Upper lobe of right lung (tissue), 1 donor: ENCODE measurements at places on chromosomes 1 and 21. TPM values are rescaled to one million over a fixed set of nuclear protein-coding genes. Genes with fewer than 3 reads are reported as not detected.

KRTAP13-2 gene
- not detected for total RNA-seq

DNA sequence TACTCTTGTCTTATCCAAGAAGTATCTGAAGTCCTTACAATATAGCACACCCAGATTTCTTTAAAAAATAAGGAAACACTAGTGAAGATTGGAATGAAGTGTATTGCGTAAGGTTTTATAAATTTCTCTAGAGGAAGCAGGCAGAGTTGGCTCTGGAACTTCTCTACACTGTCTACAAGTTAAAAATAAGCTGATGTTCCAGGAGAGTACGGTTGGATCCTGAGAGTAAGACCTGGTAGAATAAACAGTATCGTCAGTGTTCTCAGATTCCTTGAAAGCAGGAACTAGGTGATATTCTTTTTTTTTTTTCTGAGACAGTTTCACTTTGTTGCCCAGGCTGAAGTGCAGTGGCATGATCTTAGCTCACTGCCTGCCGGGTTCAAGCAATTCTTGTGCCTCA, 107.9 kb downstream of the USP25 start:
- H3K4me3 ChIP-seq, result no peak overlapping the region
- DNase-seq, result no peak
- H3K36me3 ChIP-seq, result peaks cover 36% of the 10 kb centered on the region
- no peaks in the 10 kb centered on the region for H3K27me3 ChIP-seq
- no peak overlapping the region for H3K27ac ChIP-seq

SPATA6 gene
- total RNA-seq, result 19.5 TPM

CFAP107 gene
- total RNA-seq, result not detected

PPIAL4G gene
- 0.20 TPM for total RNA-seq

TMEM269 gene
- not detected for total RNA-seq

GRCh38 chr1:31429583-31429982, 16.6 kb downstream of the SERINC2 start:
- no peak overlapping the region for H3K27ac ChIP-seq
- H3K4me1 ChIP-seq, result no peaks in the 10 kb centered on the region
- H3K4me3 ChIP-seq, result no peak overlapping the region
- DNase-seq, result peak; percentile 35
- H3K36me3 ChIP-seq, result no peaks in the 10 kb centered on the region

DNA sequence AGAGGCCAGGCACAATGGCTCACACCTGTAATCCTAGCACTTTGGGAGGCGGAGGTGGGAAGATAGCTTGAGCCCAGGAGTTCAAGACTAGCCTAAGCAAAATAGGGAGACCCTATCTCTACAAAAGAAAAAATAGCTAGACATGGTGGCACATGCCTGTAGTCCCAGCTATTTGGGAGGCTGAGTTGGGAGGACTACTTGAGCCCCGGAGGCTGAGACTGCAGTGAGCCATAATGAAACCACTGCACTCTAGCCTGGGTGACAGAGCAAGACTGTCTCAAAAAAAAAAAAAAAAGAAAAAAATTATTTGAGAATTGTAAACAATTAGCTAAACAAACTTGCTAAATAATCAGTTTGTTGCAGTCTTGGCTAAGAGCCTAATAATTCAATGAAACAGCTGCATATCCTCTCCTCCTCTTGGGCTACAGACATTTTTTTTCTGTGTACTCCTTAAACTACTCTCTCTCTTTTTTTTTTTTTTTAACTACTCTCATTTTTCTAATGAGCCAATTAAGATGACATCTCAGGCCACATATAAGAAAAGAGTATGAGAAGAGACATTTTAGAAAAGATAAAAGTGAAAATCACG, 10.5 kb upstream of the DNAJB4 start:
- no peaks in the 10 kb centered on the region for H3K27me3 ChIP-seq
- H3K4me3 ChIP-seq, result no peak overlapping the region
- peaks cover 7% of the 10 kb centered on the region for H3K36me3 ChIP-seq
- H3K27ac ChIP-seq, result no peak overlapping the region

DNA sequence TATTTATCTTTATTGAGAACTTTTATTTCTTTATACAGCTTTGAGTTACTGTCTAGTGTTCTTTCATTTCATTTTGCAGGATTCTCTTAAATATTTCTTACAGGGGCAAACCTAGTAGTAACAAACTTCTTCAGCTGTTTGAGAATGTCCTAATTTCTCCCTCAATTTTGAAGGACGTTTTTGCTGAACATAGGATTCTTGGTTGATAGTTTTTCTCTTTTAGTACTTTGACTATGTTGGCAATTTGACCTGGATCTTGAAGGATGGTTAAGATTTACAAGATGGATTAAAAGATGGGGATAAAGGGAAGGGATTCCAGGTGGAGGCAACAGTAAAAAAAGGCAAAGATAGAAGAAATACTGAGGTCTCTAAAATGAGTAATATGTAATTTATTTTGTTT, 38.9 kb downstream of the XPR1 start:
- no peak overlapping the region for H3K4me3 ChIP-seq
- DNase-seq, result no peak
- no peaks in the 10 kb centered on the region for H3K27me3 ChIP-seq
- H3K36me3 ChIP-seq, result no peaks in the 10 kb centered on the region
- no peak overlapping the region for H3K27ac ChIP-seq
- H3K4me1 ChIP-seq, result no peaks in the 10 kb centered on the region

- no peaks in the 10 kb centered on the region for H3K4me1 ChIP-seq
- no peak overlapping the region for H3K4me3 ChIP-seq
- DNase-seq, result no peak
- no peaks in the 10 kb centered on the region for H3K27me3 ChIP-seq
- H3K27ac ChIP-seq, result no peak overlapping the region
Observed at GRCh38 chr1:49351768-49352167, 575.1 kb upstream of the BEND5 start.

GRCh38 chr1:159000070-159000409, 9.7 kb upstream of the IFI16 start:
- H3K27me3 ChIP-seq, result no peaks in the 10 kb centered on the region
- no peak for DNase-seq
- H3K36me3 ChIP-seq, result no peaks in the 10 kb centered on the region

OR2M7 gene
- not detected for total RNA-seq

SPRR3 gene
- not detected for total RNA-seq

GRCh38 chr1:56627636-56628039, 17.5 kb upstream of the PRKAA2 start:
- DNase-seq, result no peak
- no peaks in the 10 kb centered on the region for H3K27me3 ChIP-seq
- H3K27ac ChIP-seq, result no peak overlapping the region
- H3K36me3 ChIP-seq, result no peaks in the 10 kb centered on the region
- no peak overlapping the region for H3K4me3 ChIP-seq
- H3K4me1 ChIP-seq, result no peaks in the 10 kb centered on the region

GRCh38 chr1:42173155-42173933, 8.8 kb upstream of the GUCA2A start:
- H3K4me3 ChIP-seq, result no peak overlapping the region
- no peaks in the 10 kb centered on the region for H3K36me3 ChIP-seq
- H3K27ac ChIP-seq, result peak overlapping the region; percentile 3
- no peaks in the 10 kb centered on the region for H3K27me3 ChIP-seq

C1orf141 gene
- not detected for total RNA-seq

DNA sequence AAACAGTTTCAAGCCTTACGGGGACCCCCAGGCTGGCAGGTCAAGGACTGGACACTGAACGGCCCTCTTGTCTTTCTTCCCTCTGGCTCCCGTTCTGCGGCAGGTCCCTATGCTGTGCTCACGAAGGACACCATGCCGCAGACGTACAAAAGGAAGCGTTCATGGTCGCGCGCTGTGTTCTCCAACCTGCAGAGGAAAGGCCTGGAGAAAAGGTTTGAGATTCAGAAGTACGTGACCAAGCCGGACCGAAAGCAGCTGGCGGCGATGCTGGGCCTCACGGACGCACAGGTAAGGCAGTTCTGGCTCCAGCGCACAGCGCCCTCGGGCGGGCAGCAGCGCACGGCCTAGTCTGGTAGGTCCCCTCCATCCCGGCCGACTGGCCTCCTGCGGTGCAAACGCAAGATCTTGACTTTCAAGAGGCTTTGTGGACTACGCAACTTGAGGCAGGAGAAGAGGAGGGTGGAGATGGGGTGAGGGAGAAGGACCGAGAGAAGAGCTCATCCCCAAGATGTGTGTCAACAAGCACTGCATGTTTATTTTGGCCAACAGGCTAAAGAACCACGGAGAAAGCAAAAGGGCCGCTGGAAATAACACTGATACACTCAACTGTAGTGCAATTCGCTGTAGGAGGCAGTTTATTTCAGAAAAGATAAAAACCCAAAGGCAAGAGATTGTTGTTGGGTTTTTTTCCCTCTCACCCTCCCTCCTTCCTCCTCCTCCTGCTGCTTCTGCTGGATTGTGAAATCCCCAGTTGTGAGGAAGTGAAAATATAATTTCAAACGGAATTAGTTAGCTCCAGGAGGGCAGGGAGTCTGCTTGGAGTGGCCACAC, 3.0 kb downstream of the HLX start:
- peak overlapping the region; percentile 70 for H3K4me3 ChIP-seq
- H3K27ac ChIP-seq, result peak overlapping the region; percentile 63
- DNase-seq, result no peak
- peaks cover 21% of the 10 kb centered on the region for H3K4me1 ChIP-seq

LIN28A gene
- total RNA-seq, result not detected

KCNE2 gene
- total RNA-seq, result 0.52 TPM

DCAF6 gene
- total RNA-seq, result 49.9 TPM

HSD11B1 gene
- 16.9 TPM for total RNA-seq

HSPA6 gene
- total RNA-seq, result 10.9 TPM

GRCh38 chr1:150928286-150928685, 2.1 kb downstream of the SETDB1 start:
- peaks cover 15% of the 10 kb centered on the region for H3K4me1 ChIP-seq
- H3K27ac ChIP-seq, result no peak overlapping the region
- peaks cover 56% of the 10 kb centered on the region for H3K36me3 ChIP-seq
- H3K27me3 ChIP-seq, result no peaks in the 10 kb centered on the region
- H3K4me3 ChIP-seq, result no peak overlapping the region

S100A14 gene
- 112 TPM for total RNA-seq

HIPK1 gene
- total RNA-seq, result 77.8 TPM

POTED gene
- total RNA-seq, result not detected

DNA sequence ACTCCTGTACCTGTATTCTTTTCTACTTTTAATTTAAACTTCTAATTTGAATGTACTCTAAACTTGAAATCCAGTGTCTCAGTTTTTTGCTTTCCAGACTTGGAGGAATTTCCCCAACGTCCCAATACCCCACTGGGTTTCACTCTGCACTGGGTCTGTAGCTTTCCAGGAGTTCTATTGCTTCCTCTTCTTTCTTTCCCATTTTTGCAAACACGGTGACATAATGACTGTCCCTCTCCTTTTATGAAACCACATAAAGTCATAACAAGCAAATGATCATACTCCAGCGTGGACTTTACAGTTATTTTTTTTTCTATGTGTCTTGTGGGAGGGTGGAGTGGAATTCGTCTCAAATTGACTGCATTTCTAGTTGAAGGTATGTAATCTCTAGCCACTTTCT, 97.1 kb downstream of the FASLG start:
- no peaks in the 10 kb centered on the region for H3K27me3 ChIP-seq
- no peak for DNase-seq
- H3K4me1 ChIP-seq, result no peaks in the 10 kb centered on the region
- no peak overlapping the region for H3K4me3 ChIP-seq

GRCh38 chr21:14913638-14914037, 151.2 kb downstream of the NRIP1 start:
- no peaks in the 10 kb centered on the region for H3K4me1 ChIP-seq
- no peaks in the 10 kb centered on the region for H3K27me3 ChIP-seq
- H3K4me3 ChIP-seq, result no peak overlapping the region

GRCh38 chr1:91529856-91530255, 29.2 kb downstream of the CDC7 start:
- H3K4me3 ChIP-seq, result no peak overlapping the region
- H3K36me3 ChIP-seq, result no peaks in the 10 kb centered on the region
- DNase-seq, result no peak
- no peaks in the 10 kb centered on the region for H3K27me3 ChIP-seq

NTRK1 gene
- 1.2 TPM for total RNA-seq

DNA sequence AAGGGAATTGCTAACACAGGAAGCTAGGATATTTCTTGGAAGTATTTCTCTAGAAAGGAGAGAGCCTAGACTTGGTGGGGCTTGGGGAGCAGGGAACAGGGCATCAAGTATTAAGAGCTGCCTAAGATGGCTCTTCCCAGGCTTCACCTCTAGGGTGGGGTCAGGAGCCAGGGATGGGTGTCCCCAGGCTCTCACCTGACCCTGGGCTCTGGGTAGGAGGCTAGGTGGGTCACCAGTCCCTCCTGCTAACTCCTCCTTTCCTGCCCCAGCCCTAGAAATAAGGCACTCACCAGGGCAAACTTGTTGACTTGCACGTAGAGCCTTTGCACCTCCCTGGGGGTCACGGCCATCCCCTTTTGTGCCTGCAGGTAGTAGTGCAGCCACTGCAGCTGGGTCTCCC, 15.0 kb downstream of the ETNK2 start:
- H3K4me3 ChIP-seq, result no peak overlapping the region
- H3K36me3 ChIP-seq, result no peaks in the 10 kb centered on the region
- no peaks in the 10 kb centered on the region for H3K27me3 ChIP-seq
- no peaks in the 10 kb centered on the region for H3K4me1 ChIP-seq
- no peak for DNase-seq
- H3K27ac ChIP-seq, result no peak overlapping the region

DNA sequence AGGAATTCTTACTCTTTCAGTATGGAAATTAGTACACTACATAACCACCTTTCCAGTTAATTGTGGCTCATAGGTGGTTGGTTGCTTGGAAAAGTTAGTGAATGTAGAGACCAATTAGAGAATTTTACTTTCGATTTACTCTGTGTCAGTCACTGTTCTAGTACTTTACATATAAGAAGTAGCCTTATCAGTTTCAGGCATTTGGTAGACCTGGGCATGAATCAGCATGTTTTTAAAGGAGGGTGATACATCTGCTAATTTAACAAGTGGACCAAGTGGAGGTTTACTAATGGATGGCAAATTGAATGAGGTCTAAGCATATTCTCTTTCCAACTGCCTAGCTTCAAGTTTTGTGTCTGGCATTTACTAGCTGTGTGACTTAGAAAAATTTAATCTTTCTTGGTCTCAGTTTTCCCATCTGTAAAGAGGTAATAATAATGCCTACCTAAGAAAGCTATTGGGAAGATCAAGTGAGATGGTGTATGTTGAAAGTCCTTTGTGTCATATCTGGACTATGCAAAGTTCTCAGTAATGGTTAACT, 1158.6 kb downstream of the PLA2G4A start:
- H3K4me1 ChIP-seq, result no peaks in the 10 kb centered on the region
- no peak overlapping the region for H3K27ac ChIP-seq
- H3K36me3 ChIP-seq, result no peaks in the 10 kb centered on the region
- no peaks in the 10 kb centered on the region for H3K27me3 ChIP-seq
- DNase-seq, result no peak

- DNase-seq, result no peak
- no peaks in the 10 kb centered on the region for H3K36me3 ChIP-seq
- H3K4me3 ChIP-seq, result no peak overlapping the region
Observed at GRCh38 chr21:36694031-36694515, 4.8 kb upstream of the SIM2 start.

ESRRG gene
- total RNA-seq, result 0.29 TPM
